ENCODE measurements at places on chromosomes 5 and 9.

DNA sequence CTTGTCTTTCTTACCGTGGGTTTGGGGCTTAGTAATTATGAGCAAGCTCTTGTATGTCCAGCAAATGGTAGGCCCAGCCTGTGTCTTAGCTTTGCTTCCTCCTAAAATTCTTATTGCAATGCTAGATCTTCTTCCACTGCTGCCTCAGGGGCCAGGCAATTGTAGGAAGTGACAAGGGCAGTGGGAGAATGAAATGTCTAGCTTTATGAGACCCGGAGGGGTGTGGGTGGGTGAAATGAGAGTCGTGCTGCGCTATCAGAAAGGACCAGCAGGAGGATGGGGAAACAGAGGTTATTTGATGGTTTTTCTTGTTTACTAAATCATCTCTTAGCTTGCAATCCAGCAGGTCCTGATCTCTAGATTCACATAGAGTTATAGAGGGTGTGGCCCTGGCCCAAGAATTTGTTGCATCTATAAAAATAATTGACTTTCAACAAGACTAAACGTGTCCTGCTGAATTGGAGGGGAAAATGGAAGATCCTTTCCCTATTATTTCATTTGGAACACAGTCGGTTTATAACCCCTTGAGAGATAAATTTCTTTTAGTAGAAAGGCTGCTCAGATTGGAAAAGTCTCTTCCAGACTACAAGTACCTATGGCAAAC, 43.7 kb downstream of the ZNF366 start:
- no peak for DNase-seq

DNA sequence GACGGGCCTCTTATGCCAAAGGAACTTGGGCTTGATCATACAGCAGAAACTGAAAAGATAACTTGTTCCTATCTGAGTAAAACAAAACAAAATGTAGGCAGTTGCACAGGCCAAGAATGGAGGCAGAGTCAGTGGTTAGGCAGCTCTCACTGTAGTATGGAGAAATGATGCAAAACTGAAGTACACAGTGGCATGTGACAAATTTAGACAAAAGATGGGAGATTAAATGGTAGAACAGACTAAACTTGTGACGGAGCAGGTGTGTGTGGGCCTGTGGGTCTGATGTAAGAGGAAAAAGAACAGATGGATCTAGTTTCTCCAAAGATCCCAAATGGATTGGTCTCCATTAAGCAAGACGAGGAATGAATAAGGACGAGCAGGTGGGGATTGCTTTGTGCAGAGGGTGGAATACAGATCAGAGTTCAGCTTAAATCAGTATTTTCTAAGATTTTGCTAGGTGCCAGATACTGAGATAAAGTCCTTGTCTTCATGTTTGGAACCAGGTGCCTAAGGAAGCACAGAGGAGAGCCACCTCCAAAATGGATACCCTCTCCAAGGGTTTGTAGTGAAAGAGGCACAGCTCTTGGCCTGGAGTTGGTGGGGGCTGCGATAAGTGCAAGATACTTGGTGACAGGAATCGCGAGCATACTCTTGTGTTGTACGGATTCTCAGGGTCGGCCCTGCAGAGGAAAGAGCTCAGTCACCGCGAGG, 722 bp upstream of the DCP2 start:
- DNase-seq: no peak

DNA sequence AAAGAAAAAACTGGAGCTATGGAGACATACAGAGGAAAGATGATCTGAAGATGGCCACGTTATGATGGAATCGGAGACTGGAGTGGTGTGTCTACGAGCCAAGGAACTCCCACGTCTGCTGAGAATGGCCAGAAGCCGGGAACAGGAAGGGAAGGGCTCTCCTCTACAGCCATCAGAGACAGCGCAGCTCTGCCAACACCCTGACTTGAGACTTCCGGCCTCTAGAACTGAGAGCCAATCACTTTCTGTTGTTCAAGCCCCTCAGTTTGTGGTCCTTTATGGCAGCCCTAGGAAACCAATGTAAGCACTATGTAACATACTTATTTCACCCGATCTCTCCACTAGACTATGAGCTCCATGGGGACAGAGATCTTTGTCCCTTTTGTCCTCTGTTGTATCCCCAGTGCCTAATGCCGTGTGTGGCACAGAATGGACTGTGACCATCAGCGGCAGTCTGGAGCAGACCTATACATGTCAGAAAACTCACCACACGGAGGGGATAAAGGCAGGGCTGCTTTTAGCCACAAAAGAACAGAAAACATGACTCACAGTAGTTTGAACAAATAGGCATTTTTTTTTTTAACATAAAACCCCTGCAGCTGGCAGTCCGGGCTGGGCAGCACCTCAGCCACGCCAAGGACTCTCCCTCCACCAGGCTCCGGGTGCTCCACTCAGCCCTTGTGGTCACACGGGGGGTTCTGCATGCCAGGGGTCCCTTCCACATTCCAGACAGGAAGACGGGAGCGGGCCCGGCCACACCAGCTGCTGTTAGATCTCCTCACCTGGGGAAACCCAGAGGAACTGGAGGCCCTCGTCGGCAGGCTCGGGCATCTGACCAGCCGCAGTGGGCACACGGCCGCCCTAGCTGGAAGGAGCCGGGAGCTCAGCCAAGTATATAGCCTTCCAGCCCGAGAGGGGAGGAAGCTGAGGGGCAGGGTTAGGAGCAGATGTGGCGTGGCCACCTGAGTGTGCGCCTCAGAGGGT, 16.1 kb upstream of the MXD3 start:
- no peak for DNase-seq

- DNase-seq: no peak
Observed at GRCh38 chr9:80948066-80948465, 741.3 kb downstream of the TLE1 start.

DNA sequence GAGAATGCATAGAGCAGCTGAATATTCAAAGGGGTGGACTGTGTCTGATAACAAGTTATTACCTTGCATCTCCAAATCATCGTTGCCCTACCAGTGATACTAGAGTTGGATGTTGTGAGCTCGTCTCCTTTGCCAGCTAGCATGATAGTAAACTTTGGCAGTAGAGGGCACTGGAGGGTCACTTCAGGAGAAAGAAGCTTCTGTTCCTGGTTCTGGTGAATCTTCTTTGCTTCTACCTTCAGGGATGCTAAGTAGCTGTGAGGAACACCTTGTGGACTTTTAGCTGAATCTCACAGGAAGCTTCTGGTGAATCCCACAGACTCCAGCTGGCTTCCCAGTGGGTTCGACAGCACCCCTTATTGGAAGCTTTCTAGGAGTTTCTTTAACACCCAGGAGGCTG, 626.6 kb upstream of the SGCD start:
- DNase-seq: no peak

- no peak for DNase-seq
Observed at GRCh38 chr5:60332244-60333004, 367.5 kb downstream of the DEPDC1B start.

DNA sequence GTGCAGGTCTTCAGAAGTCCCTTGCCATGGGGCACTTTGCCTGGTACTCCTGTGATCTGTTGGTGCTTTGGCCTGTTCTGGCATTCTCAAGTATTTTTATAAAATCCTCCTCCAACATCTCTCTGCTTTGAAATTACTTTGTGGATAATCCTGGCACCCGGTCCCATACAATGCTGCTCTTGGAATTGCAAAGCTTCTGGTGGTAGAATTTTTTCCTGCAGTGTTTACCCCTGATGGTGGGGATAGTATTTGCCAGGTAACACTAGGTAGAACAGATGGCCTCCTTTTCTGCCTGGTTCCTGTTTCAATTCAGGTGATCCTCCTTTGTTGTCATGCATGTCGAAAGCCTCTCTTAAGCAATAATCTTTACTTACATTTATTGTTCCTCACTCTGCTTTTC, 109.8 kb upstream of the ATP10B start:
- DNase-seq: no peak

DNA sequence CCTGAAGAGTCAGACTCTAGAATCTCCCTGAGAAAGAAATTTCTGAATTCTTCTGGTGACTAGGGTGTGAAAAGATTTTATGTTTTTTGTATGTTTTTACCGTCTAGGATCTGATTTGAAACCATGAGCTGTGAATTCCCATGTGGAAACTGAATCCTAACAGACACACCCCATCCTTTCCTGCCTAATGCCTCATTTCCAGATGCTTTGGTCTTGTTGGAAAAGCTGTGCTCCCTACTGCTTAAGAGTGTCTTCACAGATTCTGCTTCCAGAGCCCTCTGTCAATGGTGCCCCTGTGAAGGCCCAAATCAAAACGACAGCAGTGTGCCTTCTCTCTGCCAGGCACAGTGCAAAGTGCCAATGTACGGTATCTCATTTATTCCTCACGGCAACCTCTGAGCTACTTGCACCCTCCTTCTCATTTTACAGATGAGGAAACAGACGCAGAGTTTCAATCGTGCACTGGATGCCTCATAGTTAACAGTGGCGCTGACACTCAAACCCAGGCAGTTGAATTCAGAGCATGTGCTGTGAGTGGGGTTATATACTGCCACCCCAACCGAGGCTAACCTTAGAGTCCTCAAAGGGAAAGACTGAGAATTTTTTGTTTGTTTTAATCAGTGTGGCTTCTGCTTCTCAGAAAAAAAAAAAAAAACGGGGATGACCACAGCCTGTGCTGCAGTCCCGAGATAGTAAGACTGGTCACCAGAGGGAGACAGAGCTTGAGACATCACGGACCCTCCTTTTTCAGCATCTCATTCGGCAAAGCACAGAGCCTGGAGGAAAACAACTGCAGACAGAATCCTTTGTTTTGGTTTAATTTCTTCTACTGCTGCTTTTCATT, 188.4 kb downstream of the SNCAIP start:
- no peak for DNase-seq

DNA sequence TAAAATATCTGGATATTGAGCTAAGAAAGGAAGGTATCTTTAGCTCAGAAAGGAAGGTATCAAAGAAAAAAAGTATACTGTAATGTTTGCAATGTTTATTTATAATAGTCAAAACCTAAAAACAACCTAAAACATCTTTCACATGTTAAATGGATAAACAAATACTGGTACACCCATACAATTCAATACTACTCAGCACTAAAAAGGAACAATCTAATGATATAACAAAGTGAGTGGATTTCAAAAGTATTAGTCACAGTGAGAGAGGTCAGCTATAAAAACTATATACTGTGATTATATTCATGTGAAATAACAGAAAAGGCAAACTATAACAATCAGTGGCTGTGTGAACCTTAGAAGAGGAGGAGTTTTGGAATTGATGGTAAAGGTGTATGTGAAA, 455.0 kb upstream of the FTMT start:
- DNase-seq: no peak

- no peak for DNase-seq
Observed at GRCh38 chr5:66291771-66292170, 147.7 kb downstream of the SREK1 start.

GRCh38 chr9:38295764-38296163, 96.7 kb upstream of the ALDH1B1 start:
- no peak for DNase-seq

DNA sequence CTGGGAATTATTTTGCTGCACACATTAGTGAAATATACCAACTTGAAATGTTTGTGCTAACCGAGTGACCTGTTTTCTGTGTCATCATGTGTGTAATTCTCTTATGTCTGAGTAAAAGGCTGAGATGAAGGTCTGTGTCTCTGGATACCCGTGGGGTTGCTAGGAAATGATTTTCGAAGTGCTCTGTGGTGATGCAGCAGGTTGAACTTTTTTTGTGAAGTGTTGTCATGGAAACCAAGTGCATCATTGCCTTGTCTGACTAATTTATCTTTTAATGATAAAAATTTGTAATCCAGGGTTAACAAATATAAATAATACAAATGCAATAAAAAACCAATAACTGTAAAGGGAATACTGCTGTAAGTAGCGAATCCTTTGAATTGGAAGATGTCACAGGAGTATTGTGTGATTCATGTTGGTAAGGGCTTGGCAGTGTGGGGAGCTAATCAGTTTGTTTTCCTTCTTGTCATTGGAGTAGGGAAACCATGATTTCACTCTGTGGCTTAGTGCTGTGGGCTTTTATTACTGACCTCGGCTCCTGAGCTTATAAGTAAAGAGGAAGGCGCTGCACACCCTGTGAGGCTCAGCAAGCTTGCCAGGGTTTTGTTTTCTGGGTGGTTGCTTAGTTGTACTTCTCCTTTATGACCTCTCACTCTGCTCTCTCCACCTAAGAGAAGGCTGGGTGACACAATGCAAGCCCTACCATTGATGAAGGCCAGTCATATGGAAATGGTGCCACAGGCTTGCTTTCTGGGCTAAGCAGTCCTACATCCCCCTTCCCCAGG, 22.3 kb downstream of the PDE8B start:
- no peak for DNase-seq

DNA sequence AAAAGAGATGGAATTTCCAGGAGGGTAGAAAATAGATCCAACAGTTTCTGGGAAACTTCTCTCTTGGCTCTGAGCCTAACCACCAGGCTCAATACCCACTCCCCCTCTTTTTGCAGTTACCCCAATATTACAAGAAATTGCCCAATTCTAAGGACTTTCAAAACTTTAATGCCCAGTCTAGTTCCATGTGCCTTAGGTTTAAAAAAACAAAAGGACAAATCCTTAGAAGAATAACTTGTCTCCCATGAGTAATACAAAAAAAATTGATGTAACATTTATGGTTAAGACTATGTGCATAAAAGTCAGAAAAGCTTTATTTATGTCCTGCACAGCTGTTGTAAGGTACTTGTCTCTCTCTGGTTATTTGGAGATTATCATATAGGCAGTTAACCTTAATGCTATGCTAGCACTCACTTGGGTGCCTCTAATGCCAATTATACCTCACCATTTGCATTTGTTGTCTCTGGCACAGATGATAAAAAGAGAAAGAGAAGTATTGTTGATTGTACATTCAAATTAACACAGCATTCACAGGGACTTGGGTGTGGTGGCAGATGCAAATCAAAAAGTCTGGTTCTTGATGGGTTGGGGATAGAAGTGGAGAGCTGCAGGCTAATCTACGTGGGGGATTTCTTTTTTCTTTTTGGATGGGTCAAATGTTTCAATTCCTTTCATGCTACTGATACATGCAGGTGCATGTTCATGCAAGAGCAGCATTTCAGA, 159.4 kb downstream of the PIK3R1 start:
- DNase-seq: no peak

DNA sequence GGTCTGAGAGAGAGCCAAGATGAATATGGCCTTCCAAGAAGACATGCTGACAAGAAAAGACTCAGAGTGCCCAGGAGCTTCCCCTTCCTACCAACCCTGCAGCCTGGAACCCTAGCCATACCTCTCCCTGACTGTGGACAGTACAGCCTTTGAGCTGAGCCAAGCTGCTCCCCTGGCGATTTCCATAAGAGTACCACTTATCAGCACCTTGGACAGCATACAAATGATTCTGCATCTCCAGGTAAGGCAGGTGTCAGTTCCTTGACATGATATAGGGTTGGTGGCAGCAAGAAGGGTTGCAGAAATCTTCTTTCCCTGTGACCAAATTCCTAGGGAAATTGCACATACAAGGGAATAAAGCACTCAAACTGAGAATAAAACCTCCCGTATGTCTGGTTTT, 58.3 kb downstream of the MFAP3 start:
- no peak for DNase-seq

- DNase-seq: no peak
Observed at GRCh38 chr9:5095795-5096194, 89.6 kb downstream of the INSL6 start.

All from activated CD8-positive, alpha-beta memory T cell treated with anti-CD3 and anti-CD28 coated beads for 1 hour (primary cell).